A549 treated with CpdA at 1 μM for 4 hours (cell line): ENCODE measurements at places on chromosomes 2 and 18. TPM values are rescaled to one million over a fixed set of nuclear protein-coding genes. Genes with fewer than 3 reads are reported as not detected.

The NR4A2 gene
- total RNA-seq, result 2.3 to 4.5 TPM (median 3.8 TPM) in 5 replicates

The EML6 gene
- 1.0 to 2.4 TPM (median 1.2 TPM) in 5 replicates for total RNA-seq

The DIPK1C gene
- not detected in 5 replicates for total RNA-seq

The FTCDNL1 gene
- total RNA-seq, result 1.8 to 3.1 TPM (median 3.0 TPM) in 5 replicates

The TUBB8B gene
- total RNA-seq, result not detected in 5 replicates

The MBOAT2 gene
- 25.0 to 38.0 TPM (median 33.7 TPM) in 5 replicates for total RNA-seq

The CDKL4 gene
- total RNA-seq, result not detected in 5 replicates

The ADGRF3 gene
- 0.09 to 0.31 TPM (median 0.12 TPM) in 5 replicates for total RNA-seq

The GKN1 gene
- 0.49 to 0.73 TPM (median 0.64 TPM) in 5 replicates for total RNA-seq

The TDRD15 gene
- not detected in 5 replicates for total RNA-seq

The PLGLB2 gene
- 0.14 to 0.41 TPM (median 0.29 TPM) in 4 of 5 replicates, not detected in the other for total RNA-seq

The C2orf15 gene
- 0.27 to 0.53 TPM (median 0.40 TPM) in 5 replicates for total RNA-seq

The CYRIA gene
- 0.19 to 0.32 TPM (median 0.31 TPM) in 5 replicates for total RNA-seq

The PCARE gene
- not detected in 5 replicates for total RNA-seq
